Fibroblast of skin of left biceps (primary cell): ENCODE measurements at places on chromosomes 5 and 9.

GRCh38 chr5:35303152-35303551, 72.9 kb upstream of the PRLR start:
- no peak for DNase-seq

DNA sequence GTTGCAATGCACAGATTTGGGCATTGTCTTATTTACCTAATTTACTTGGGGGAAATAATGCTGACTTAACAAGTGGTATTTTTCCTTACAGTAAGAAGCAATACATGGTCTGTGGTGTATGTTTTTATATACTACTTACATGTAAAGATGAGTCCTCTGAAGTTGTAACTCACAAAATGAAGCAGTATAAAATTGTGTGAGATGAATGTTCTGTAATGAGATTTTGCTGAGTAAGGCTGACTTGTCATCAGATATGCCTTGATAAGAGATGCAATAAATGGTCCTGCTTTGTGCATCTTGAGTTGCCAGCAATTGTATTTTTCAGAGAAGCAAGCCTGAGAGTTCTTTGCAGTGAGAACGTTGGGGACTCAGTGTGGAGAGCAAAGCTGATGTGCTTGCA, 92.2 kb upstream of the GNAQ start:
- no peak for DNase-seq

GRCh38 chr9:134404376-134405358, 78.4 kb downstream of the RXRA start:
- no peak for DNase-seq

DNA sequence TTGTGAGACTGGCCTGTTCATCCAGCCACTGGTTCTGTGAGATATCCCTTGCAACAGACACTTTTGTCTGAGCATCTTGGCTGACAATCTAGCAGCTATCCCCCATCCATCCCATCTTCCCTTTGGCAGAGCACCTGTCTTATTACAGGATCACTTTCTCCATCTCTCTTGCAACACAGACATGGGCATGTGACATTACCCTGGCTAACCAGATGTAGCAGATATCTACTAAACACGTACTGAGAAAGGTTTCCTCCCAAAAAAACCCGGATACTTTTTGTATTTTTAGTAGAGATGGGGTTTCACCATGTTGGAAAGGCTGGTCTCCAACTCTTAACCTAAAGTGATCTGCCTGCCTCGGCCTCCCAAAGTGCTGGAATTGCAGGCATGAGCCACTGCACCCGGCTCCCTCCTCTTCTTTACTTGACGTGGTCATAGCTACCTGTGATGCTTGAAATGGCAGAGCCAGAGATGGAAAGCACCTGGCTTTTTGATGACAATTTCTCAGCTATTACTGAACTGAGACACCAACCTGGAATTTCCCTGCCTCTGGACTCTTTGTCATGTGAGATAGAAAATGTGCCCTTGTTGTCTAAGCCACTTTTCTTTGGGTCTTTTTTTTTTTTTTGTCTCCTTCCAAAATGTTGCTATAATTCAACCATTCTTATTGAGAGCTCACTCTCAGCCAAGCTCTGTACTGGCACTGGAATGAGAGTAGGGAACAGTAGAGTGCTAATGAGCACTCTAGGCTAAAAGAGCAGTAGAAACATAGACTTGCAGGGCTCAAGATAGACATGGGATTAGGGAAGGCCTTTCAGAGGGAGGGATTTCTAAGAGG, 32.6 kb downstream of the FNBP1 start:
- no peak for DNase-seq

DNA sequence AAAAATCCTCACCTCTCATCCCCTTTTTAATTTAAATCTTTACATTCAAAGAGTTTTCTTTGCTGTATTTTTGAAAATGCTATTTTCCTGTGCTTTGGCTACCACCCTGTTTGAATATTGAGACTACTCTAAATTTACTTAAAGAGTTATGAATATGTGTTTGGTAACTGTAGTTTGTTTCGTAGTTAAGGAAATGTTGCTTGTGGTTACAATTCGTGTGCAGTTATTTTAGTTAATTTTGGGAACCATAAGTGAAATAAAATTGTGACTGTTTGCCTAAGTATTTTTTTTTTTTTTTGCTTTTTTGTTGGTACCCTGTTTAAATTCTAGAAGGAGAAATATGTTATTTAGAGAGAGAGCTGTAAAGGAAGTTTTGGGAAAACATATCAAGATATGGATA, 78.7 kb downstream of the XRCC4 start:
- DNase-seq, result no peak

GRCh38 chr5:134509308-134510040, 16.0 kb upstream of the JADE2 start:
- DNase-seq, result no peak
